ELR (cell line): ENCODE measurements at places on chromosomes 3 and 15.
A peak's percentile ranks its signal among the peaks of the same experiment; 100 is the strongest.

- DNase-seq: no peak
These were observed 5.8 kb downstream of the DLG1 start for GRCh38 chr3:197292648-197293047.

- DNase-seq: peak; percentile 18
These were observed 19.2 kb upstream of the C15orf39 start for GRCh38 chr15:75182187-75183131.

DNA sequence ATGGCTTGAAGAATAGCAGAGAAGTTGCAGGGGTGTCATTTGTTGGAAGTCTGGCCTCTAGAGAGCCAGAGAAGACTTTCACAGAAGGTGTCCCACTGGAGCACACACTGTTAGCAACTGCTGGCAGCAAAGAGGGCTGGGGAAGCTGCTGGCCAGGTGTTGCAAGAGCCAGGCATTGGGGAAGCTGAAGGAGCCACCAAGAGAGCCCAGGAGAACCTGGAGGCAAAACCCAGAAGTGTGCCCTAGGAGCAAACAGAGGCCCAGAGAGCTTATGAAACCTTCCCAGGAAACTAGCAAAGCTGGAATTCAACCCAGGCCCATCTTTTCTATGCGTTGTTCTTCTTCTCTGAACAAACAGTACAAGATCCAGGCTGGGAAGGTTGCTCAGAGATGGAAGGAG lies 132.7 kb upstream of the TRIM42 start:
- DNase-seq: no peak

DNA sequence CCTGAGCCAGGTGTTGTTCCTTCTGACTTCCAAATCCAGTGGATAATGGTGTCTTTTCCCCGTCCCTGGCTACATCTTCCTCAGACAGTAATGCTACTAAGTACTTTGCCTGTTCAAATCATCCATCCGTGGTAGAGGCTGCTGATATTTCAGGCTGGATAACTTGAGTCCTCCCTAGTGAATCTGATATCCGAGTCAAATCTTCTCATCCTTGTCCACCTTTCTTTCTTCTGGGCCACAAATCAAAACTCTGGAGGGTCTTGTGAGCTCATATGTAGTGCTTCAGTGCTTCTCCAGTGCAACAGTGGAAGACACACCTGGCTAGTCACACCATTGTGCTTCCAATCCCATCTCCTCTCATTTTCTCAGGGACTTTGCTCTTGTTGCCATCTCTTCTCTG lies 11.2 kb downstream of the SH3GL3 start:
- DNase-seq: no peak

- DNase-seq: no peak
These were observed 72.7 kb downstream of the PEAK1 start for GRCh38 chr15:77347197-77347596.

DNA sequence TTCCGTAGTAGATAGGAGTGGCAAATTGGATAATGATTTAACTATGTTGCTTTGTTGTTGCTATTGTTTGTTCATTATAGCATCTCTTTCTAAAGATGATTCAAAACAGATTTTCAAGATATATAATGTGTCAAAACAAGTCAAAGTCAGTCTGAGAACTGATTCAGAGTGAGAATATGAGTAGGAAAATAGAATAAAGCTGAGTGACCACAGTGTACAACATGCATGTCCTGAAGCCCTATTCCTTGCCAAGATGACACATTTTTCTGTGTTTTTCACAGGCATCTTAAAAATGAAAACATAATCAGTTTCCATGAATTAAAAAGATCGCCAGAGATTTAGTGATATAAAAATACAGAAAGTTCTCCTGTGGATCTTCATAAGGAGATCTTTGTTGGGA lies 57.0 kb upstream of the THRB start:
- no peak for DNase-seq

DNA sequence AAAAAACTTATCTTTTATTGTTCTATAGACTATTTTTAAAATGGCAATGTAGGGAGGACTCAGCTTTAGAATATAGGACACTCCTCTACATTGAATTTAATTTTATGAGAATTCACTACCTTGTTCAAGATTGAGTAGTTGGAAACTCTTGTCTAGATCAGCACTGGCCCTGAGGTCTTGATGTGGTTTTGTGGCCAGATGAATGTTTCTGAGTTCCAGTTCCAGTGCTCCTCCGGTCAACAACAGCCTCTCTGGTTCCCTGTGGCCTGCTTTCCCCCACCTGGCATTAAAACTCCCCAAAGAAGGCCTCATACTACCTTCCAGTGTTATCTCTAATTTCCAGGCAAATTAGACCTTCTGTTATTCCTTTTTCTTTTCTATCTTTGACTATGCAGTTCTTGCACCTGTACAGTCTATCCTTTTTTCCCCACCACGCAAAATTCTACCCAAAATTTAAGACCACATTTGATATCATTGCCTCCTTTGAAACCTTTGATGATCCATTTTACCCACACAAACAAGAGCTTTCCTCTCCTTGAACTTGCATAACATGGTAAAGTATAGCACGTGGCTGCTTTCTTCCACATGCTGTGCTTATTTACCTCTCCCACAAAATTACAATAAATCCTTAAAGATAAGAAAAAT lies 9.6 kb upstream of the ANP32A start:
- no peak for DNase-seq

DNA sequence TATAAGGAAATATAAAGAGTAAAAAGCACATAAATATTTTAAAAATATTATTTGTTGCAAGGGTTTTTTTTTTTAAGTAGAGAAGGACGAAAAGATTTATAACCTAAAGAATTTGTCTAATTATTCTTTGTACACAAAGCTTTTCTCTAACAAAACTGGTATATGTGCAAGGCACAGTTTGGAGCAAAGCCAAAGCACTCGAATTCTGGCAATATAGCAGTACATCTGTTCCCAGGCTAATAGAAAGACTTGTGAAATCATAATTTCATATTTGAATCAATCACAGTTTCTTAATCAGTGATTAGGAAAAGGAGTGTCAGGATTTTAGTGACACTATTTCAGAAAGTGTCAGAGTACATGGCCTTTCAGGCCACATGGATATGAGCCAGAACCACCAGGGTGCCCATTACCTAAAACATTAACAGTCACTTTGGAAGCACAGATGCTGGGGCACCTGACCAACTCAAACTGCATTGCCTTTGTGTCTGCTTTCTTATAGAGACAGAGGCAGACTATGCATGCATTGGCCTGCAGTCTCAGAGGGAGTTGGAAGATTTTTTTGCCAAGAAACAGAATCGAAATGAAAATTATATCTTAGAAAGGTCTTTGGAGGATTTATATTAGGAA lies 651.8 kb upstream of the SGO1 start:
- no peak for DNase-seq

DNA sequence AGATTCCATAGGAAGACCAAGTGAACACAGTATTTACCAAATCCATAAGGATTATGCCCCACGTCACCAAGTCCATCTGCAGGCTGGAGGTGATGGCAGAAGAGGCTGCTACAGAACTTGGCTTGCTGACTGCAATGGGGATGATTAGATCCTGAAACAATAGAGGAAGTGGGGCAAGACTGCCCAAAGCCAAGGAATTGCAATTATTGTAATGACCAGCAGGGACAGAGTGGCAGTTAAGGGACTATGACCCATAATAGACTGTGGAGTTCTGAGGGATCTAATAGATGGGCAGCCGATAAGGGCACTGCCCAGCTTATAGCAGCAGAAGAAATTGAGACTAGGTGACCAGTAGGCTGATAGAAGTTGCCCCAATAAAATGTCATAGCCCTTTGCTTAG lies 108.4 kb downstream of the MINAR1 start:
- DNase-seq: peak; percentile 7

DNA sequence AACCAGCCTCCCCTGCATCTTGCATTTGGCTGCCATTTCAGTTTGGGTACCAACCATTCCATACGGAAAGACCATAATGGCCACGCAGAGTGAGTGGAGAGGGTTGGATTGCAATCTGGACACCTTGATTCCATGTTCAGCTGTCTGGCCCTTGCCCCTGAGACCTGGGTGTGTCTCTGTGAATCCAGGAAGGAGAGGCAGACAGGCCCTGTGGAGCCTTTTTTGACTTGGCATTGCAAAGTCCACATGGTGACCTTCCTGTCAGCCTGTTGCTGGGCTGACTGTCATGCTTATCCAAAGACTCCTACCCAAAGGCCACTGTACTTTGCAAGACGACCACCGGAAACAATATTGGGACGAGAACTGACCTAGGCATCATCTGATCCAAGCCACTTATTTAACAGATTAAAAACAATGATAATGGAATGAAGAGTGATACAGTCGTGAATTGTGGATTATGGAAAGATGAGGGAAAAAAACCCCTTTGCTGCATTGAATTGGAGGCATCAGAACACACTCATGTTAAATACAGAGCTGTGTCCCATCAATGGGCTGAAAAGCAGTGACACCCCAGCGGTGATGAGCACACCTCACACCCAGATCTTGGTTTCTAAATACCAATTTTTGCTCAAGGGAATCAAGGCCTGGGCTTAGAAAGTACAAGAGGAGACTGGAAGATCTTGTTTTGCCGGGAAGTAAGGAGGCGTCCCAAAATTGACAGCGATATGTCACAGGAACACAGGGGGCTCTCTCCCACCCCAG lies 86.0 kb downstream of the LRRK1 start:
- DNase-seq: no peak

- peak; percentile 80 for DNase-seq
These were observed 67.1 kb upstream of the SH3GL3 start for GRCh38 chr15:83380059-83380458.

GRCh38 chr15:69577397-69577796 lies 124.8 kb downstream of the RPLP1 start:
- no peak for DNase-seq

DNA sequence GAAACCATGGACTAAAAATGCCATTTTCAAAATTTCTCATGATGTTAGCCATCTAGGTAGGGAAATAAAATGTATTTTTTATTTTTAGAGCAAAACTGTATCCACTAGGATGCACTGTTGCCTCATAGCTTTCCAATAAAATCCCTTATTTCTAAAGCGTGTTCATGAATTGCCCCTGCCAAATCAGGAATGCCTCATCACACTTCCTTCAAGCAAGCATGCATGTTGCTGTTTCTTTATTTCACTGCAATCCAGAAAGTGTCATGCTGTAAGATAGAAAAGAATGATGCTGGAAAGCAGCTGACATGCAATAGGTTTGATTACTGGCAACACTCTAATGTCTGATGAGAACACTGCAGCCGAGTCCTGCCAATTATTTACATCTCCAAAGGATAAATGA lies 239.5 kb downstream of the CHL1 start:
- no peak for DNase-seq

DNA sequence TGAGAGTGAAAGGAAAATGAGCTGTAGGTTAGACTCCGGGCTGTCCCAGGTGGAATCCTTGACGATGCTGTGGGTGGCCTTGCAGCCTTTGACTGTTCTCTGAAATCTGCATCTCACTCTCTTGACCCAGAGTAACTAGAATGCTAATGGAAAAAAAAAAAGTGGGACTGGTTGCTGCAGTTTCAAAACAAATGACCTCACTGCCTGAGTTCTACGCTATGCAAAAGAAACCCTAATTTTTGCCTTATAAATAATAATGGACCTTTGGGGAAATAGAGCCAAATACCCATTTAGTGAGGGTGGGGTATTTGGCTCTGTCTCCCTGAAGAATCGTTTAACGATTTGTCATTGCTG lies 309.7 kb upstream of the C2CD4B start:
- DNase-seq: no peak

GRCh38 chr3:107307205-107307604 lies 70.0 kb upstream of the CCDC54 start:
- DNase-seq: no peak

- no peak for DNase-seq
These were observed 16.4 kb downstream of the KLF13 start for GRCh38 chr15:31342781-31343626.

GRCh38 chr15:70687482-70687881 lies 75.9 kb downstream of the UACA start:
- DNase-seq: no peak

GRCh38 chr15:76108021-76108723 lies 48.4 kb downstream of the TMEM266 start:
- no peak for DNase-seq

GRCh38 chr3:14680716-14681115 lies 5.8 kb downstream of the C3orf20 start:
- DNase-seq: peak; percentile 8

DNA sequence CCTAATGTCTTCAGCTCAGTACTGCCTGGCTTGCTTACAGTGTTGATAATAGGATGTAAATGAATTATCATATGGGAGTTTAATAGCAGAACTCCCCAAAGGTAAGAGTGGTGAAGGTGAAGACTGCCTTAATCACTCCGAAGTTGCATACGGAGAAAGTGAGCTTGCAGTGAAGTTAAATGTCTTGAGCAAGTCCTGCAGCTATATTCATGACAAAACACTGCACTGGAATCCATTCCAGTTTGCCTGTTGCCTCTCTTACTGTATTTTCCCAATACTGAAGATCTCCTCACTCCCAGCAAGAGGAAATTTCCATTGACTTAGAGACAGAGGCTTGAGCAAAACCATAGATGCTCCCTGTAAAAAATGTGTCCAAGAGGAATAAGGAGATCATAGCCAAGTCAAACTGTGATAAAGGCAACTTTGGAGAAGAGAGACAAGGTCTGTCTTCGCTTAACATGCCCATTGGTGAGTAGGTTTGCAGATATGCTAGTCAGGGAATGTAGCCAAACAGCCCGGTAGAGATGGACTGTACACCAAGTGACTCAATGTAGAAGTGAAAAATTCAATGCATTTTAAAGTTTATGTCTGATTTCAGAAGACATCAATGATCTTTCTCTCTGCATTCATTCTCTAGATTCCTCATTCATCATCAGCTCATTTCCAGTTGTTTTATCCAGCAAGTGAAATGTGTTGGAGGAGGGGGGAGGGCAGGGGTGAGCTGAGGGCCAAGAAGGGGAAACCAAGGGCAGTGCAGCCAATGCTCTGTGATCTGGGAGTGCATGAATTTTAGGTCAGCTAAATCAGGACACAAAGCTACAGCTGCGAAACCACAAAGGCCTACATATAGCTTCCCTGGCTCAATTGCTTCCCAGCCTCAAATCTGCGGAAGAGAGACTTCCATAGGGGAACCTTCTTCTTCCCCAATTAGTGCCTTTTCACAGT lies 667.1 kb upstream of the NR2F2 start:
- DNase-seq: no peak

- no peak for DNase-seq
These were observed 18.1 kb upstream of the PARP14 start for GRCh38 chr3:122662505-122662904.

- DNase-seq: no peak
These were observed 166.1 kb upstream of the POU1F1 start for GRCh38 chr3:87442470-87442869.

- no peak for DNase-seq
These were observed 14.1 kb downstream of the ITGA11 start for GRCh38 chr15:68417897-68418296.

- no peak for DNase-seq
These were observed 83.7 kb downstream of the ARNT2 start for GRCh38 chr15:80487839-80488390.

GRCh38 chr3:12253516-12254343 lies 35.1 kb upstream of the PPARG start:
- DNase-seq: no peak
